ENCODE measurements at places on chromosomes 2 and 18.

DNA sequence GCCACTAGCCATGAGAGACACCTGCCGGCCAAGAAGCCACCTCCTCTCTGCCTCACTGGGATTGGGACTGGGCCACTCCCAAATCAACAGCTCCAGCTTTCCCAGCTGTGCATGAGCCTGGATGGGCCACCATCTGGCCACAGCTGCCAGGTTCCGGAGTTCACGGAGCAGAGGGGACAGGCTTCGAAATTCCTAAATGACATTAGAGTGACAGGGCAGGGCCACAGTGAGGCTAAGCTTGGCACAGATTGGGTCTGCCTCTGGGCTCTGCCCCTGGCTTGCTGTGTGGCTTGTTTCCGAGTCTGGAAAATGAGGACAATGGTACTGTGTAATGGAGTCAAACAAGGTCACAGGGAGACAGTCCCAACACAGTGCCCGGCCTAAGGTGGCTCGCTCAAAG lies 6.5 kb downstream of the DIPK1C start:
- no peak for DNase-seq

GRCh38 chr2:85607268-85608215 lies 4.3 kb downstream of the C2orf68 start:
- no peak for DNase-seq

GRCh38 chr2:119683713-119684443 lies 4.9 kb downstream of the TMEM177 start:
- DNase-seq: no peak

DNA sequence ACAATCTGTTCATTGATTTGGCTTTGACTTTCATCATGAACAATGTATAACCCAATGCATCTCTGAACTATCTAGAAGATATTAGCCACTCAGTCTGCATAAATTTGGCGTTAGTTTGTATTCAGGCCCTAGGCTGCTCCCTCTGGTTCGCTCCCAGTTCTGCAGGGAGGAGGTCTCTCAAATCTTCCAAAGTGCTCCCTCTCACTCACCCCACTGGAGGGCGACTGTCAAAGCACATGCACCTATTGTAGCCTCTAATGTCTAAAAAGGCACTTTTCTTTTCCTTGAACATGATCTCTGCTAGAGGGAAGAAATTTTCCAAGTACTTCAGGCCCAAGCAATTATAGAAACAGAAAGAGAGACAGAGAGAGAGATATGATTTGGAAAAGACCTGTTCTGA lies 291.5 kb downstream of the TDRD15 start:
- no peak for DNase-seq

DNA sequence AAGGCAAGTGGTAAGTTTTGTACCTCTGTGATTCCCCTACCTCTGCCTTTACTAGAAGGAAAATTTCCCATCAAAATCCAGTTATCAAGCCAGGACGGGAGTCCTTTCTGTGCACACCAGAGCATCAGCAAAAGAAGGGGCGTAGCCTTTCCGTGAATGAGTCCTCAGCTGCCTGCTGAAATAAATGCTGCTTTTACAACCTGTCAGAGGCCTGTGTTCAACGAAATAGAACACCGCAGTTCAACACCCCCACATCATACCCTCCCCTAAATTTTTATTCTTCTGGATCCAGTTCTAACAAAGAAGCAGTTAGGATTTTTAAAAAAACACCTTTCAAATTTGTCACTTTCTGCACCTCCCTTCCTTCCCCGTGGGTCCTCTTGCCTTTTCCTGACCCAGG lies 135.8 kb downstream of the SETBP1 start:
- DNase-seq: no peak

DNA sequence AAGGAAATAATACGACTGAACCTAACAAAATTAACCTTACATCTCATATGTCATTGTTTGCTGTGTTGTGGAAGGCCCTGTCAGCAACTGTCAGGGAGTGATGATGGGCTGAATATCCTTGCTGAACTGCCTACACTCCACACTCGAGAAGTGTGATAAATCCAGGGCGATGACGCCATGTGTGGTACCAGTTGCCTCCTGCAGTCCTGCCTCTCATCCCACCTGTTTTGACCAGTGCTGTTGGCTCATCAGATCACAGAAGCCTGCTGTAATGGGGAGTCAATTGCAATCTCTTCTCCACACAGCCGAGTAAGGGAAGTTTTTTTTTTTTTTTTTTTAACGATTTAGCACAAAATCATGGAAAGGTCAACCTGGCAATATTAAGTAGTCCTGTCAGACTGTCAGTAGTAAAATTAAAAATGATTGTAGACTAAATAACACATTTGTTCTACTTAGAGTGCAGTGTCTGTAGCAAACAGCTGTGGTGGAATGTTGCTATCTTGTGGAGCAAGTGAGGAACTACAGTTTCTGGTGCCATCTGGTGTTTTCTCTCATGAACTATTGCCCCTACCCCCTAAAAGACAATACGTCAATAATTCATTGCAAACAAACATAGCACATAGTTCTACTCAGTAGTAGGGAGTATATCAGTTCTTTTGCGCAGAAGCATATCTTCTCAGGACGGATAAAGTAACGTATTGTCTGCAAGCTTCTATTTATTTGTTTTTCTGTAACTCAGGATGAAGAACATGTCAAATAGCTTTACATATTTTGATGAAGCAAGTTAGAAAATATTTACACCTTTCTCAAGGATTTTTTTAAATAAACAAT lies 347.6 kb downstream of the CTNNA2 start:
- peak; percentile 13 for DNase-seq

DNA sequence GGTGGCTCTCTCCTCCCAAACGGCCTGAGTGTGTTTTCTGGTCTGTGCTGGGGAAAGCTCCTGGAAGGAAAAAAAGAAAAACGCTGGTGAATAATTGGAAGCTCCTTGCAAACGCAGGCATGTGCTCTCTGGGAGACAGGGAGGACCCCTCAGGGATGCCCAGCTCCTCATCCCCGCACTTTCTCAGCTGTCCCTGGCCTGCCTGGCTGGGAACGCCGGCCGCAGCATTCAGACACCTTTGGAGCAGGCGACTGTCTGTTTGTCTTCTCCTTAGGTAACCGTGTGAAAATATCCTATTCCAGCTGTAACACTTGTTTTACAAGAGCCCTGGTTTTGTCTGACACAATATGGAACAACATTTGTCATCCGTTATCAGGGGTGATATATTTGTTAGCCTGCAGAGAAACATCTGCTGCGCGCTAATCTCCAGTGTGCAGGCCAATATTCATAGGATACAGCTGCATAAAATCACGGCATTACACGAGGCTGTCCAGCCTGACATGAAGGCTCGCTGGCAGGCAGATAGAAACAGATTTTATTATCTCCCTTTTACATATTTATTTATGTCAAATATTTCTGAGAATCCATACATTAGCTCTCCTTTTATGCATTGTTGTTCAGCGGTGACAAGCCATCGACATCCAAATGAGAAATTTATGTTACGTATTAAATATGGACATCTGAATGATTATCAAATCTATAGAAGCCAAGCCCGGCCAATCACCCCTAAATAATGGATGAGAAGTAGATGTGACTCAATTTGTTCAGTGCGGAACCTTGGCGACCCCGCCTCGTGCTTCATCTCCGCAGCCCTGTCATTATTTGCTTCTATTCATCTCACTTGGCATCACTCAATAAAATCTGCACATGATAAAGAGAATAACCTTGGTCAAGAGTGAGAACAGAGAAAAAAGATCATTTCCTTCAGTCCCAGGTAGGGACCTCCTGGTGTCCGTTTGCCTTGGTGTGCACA lies 675.1 kb upstream of the SALL3 start:
- no peak for DNase-seq

GRCh38 chr2:241157841-241158545 lies 7.7 kb downstream of the PPP1R7 start:
- DNase-seq: no peak

DNA sequence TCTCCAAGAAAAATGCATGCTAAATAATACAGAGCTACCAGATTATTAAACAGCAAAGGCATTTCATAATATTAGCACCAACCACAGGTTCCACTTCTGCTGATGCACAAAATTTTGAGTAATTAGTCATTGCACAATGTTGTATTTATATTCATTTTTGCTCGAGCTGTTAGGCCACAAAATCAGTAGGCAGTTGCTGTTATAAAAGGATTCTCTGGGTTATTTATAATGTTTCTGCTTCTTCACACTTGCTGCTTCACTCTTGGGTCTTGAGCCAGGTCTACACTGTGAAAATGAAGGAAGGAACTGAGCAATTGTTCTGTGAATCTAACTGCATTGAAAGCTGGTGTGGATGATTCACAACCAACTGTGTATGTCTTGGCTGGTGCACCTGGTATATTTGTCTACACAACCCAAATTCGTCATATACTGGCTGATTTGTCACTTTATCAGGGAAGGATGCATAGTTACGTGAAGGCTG lies 38.3 kb downstream of the MRPL33 start:
- no peak for DNase-seq

GRCh38 chr2:176455816-176456291 lies 186.6 kb downstream of the MTX2 start:
- DNase-seq: no peak

- DNase-seq: peak; percentile 29
Observed at GRCh38 chr2:108637304-108637669, 82.0 kb upstream of the RANBP2 start.

GRCh38 chr2:231212329-231212845 lies 14.0 kb downstream of the ARMC9 start:
- no peak for DNase-seq

GRCh38 chr2:191213333-191213732 lies 31.9 kb upstream of the MYO1B start:
- no peak for DNase-seq

DNA sequence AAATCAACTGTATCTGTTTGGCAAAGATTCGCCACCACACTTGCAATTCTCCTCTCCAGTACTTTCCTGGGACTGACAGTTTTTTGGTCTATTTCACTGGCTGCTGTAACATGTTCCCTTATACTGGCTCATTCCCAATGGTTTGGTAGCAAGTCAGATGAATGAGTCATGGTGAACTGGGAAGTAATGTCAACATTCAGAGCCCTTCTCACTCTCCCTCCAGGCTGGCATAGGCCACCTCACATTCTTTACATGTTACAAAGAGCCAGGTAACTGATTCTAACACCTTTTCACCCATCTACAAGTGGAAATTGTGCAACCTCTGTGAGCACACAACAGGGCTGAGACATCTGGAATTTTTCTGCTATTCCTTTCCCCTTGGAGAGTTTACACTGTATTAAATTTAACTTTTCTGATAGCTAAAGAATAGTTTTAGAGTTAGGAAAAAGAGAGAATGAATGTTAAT lies 111.3 kb upstream of the TLK1 start:
- DNase-seq: peak; percentile 81

GRCh38 chr2:37919631-37920032 lies 5.5 kb upstream of the RMDN2 start:
- DNase-seq: no peak

- no peak for DNase-seq
Observed at GRCh38 chr2:56615760-56616159, 432.0 kb downstream of the CCDC85A start.

GRCh38 chr2:160062292-160063005 lies at the start of gene PLA2R1:
TSS of gene PLA2R1 (minus strand) at chr2:160062615. CDS start at chr2:160062403, 212 bp downstream.
- DNase-seq: peak; percentile 19

DNA sequence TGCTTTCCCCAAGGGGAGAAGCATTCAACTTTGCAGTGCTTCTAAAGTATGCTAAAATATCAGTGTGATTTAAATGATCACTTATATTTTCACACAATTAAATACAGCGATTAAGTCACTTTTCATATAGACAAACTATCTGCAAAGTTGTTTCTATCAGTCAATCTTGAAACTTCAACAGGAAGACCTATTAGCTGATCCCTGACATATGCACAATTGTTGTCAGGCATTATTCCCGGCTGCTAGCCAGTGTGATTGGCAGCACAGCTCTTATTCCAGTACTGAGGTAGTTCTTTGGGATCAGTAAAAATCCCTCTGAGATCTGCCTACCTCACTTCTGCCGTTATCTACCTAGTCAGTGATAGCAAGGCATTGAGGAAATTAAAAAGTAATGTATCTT lies 629.5 kb downstream of the NR4A2 start:
- no peak for DNase-seq

DNA sequence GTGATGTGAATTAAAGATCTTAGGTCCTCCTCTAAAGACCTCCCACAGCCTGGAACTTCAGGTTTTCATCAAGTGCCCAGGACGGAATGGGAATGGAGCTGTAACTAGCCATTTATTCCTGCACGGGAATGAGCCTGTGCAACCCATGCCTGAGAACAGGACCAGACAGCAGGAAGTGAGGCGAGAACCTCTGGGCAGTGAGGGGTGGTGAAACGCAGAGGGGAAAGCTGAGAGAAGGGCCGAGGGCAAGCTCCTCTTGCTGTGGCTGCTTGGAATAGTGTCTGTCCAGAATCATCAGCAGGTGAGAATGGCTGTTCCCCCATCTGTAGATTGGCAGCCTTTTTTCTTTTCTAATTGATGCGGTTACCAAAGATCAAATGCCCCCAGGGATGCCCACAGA lies 4.8 kb upstream of the RALB start:
- no peak for DNase-seq

GRCh38 chr2:61179701-61180639 lies 18.0 kb downstream of the C2orf74 start:
- peak; percentile 87 for DNase-seq

DNA sequence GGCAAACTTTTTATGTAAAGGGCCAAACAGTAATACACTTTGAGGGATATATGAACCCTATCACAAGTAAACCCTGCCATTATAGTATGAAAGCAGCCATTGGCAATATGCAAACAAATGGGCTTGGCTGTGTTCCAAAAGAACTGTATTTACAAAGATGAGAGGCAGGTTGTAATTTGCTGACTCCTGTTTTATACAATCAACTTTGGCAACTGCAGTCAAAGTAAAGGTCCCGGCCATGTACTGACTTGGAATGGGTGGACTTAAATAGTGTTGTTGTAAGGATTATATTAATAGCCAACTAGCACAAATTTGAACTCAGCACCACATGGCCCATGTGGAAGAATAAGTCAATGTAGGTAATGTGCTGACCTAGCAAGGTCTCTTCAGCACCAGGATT lies 223.4 kb downstream of the WDPCP start:
- no peak for DNase-seq

DNA sequence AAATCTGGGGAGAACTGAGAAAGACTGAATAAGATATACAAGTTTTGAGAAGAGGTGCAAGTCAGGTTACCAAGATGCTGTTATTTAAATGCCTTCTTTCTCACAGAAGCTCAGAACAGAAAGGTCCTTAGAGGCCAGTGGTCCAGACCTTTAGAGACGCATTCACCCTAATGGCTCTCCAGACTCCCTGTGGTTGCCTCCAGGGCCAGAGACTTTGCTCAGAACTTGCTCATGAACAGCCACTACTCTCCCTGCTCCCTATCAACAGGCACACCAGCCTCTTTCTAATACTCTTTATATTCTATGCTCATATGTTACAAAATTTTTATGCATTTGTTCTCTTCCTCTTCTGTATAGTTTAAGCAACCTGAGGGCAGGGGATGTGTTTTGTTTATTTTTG lies 349.0 kb upstream of the TNP1 start:
- DNase-seq: no peak

- no peak for DNase-seq
Observed at GRCh38 chr2:48424866-48425265, 105.1 kb upstream of the STON1 start.
